Esophagus mucosa (tissue), 1 donor: ENCODE measurements at places on chromosomes 12 and 14. TPM values are rescaled to one million over a fixed set of nuclear protein-coding genes. Genes with fewer than 3 reads are reported as not detected.
A peak's percentile ranks its signal among the peaks of the same experiment; 100 is the strongest.

DNA sequence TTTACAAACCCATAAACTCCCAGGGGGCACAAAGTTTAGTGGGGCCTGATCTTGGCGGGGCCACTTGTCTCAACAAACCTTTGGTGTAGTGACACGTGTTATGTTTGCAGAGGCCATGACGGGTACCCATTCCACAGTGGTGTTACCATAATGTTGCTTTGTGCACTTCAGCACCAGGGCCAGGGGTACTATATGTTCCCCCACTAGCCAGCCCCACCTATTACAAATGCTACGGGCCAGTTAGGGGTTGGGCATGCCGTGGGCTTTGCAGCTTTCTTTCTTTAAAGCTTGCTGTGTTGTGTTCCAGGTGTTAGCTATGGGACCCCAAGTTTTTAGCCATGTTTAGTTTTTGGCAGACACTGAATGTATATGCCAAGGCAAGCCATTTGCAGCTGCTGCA, 30.8 kb upstream of the G2E3 start:
- ATAC-seq: no peak

DNA sequence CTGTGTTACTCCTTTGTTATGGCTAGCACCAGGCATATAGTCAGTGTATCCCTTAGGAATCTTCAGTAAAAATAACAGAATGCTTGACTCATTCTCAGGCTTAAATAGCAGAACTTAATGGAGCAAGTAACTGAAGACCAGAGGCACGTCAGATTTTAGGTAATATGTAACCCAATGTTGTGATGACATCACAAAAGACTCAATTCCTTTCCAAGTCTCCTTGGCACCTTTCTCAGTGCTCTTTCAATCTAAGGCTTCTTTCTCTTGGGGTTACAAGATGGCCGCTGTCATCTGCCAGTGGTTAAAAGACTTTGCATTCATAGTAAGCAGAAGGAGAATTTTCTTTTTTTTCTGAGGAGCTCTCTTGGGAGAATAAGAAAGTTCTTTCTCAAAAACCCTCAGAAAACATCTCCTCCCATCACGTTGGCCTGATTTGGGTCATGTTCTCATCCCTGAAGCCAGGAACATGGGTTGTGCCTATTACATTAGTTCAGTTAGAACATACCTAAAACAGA, 33.4 kb upstream of the DCN start:
- ATAC-seq: no peak

DNA sequence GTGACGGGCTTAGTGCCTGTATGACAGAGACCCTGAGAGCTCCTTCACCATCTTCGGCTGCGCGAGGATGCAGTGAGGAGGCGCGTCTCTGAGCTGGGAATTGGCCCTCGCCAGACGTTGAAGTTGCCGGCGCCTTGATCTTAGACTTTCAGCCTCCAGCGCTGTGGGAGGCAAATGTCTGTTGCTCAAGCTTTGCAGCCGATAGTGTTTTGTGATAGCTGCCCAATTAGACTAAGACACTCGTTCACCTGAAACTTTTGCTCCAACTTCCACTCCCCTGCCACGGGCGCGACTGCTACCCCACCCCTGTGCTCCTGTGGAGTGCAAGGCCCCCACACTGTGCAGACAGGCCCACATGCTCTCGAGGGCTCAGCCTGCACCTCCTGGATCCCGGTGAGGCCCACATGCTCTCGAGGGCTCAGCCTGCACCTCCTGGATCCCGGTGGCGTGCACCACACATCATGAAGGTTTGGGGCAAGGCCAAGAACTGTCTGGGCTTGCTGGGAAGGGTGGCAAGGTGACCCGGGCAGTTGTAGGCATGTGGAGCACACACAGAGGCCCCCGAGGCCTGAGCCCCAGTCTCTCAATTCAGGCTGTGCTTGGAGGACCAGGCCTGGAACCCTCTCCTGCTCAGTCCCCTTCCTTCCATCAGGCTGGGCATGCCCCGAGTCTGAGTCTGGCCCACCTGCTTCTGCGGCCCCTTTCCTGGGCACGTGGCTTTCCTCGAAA, 324.6 kb downstream of the TMEM121 start:
- no peak for ATAC-seq

- ATAC-seq: no peak
Measured at GRCh38 chr14:46571970-46572369, 79.6 kb downstream of the RPL10L start.

DNA sequence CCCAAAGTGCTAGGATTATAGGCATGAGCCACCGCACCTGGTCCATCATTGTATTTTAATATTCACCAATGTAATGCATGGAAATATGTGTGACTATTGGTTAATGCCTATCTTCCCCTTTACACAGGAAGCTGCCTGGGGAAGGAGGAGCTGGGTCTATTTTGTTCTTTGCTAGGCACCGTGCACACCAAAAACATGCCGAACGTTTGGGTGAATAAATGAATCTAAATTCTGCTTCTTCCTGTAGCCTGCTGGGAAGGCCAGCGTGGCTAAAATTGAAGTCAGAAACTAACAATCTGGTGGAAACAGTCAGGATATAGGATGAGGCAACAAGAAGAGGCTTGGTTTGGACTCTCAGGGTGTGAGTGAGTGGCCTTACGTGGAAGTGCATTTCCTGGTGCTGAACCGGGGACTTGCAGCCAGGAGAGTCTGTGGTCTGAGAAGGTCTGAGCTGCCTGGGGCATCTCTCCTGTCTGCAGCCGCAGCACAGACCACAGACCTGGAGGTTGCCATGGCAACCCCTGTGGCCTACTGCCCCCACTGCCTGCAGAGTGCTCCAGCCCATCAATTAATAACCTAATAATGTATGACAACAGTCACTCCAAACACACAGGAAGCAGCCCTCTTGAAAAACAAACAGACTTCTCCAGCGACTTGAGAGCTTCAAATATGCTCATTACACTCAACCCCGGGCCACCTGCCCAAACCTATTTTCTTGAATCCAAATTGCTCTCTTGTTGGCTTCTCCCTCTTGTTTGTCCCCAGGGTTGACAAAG, 5.5 kb upstream of the GPR68 start:
- ATAC-seq: peak; percentile 11

- no peak for ATAC-seq
Measured at GRCh38 chr14:25911831-25912230, 686.0 kb downstream of the NOVA1 start.

DNA sequence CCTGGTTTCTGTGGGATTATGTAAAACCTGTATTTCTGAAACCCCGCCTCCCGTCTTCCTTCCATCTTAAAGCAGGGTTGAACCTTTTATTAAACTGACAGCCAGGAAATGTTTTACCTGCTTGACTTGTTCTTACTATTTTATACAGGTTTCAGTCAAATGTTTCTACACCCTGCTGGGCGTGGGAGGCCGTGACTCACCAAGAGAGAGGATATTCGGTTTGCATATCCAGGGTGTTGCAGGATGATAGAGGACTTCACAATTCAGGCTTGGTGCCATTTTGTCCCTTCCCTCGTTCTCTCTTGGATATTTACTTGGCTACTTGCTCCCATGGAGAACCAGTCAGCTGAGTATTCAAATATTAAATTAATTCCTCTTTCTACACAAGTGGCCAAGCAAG, 69.7 kb downstream of the ARF6 start:
- peak; percentile 90 for ATAC-seq

The PAX9 gene
- total RNA-seq: 83.6 TPM

The WNT5B gene
- total RNA-seq: 9.8 TPM

The SLC35E3 gene
- total RNA-seq: 10.7 TPM

The TMEM52B gene
- total RNA-seq: not detected

The TAS2R31 gene
- total RNA-seq: 0.92 TPM

The OVCH1 gene
- not detected for total RNA-seq

The LRP6 gene
- total RNA-seq: 12.9 TPM

The PTGDR gene
- not detected for total RNA-seq
